ENCODE measurements at places on chromosomes 1 and 21.

DNA sequence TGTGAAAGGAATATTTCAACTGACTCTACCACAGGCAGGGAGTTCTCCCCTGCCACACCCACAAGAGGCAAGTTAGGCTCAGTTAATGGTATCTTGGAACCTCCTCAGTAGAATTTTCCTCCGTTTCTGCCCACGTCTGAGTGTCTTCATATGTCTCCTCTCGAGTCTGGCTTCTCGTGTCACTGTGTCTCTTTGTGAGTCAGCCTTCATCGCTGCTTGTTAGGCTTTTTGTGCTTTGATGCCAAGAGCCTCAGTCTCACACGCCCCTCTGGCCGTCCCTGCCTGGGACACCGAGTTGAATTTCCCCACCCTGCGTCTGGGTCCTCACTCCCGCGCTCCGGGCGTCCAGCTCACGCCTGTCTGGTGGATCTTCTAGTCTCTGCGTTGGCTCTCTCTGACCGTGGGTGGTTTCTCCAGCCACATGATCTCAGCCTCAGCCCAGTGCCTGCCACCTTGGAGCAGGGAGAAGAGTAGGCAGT lies 125.7 kb upstream of the GADD45A start:
- DNase-seq: peak; percentile 18

DNA sequence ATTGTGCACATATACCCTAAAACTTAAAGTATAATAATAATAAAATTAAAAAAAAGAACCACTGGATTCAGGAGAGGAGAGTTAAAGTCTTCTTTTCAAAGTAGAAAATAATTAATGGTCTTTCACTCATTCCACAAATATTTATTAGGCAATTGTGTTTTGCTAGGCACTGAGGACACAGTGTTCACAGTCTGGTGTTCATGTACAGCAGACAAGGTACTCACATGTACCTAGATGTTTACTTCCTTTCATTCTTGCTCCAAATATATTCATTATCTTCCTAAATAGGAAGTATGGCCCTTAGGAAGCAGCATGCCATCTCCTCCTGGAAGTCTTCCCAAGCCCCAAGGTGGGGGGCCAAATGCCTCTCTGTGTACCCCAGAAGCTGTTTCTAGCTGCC lies 265.0 kb downstream of the NPHP4 start:
- DNase-seq: no peak

DNA sequence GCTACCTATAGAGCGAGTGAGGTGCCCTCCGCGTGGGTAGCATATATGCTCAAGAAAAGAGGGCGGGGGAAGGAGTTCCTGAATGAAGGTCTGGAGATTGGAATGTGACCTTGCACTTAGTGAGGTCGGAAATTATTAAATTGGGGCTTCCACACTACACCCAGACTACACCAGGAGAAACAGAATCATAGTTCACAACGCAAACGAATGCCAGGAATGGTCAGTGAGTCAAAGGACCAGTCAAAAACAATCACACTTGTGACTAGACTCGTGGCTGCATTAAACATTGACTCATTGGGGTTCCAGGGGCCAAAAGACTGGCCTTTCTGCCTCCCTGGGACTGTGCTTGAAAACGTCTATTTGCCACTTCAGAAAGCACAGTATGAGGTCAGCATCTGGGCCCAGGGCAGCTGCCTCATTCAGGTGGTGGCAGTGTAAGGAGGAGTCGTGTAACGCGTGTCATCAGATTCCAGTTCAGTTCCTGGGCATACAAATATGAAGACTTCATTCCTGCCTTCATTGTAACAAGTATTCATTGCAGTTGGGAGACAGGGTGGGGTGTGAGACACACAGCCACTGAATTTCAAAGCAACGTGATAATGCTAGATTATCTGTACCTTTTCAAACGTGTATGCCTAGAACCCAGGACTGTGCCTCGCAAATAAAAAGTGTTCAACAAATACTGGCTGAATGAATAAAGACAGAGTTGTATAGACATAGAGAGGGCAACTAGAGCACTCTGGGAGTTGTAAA lies at the start of gene YOD1:
TSS of gene YOD1 (minus strand) at position 18 of the 753 bp plus-strand sequence. CDS start 178 bp downstream, outside the sequence.
- peak; percentile 20 for DNase-seq

GRCh38 chr1:35058988-35059387 lies 20.2 kb upstream of the ZMYM1 start:
- DNase-seq: no peak

- DNase-seq: no peak
These were observed 104.4 kb downstream of the GLIS1 start for GRCh38 chr1:53634571-53634979.

DNA sequence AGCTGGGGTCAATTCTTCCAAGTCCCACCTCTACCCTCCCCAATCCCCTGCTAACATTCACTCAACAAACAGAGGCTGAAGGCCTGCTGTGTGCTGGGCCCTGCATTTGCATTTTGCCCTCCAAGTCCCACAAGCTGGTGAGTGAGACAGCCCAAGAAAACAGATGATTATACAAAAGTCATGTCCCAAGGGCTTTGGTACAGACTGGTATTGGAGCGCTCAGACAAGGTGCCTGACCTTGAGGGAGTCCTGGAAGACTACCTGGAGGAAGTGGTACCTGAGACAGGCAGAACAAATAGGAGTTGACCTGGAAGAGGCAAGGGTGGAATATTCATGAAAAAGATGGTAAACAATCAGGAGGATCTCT lies 4.2 kb downstream of the LMOD1 start:
- no peak for DNase-seq

DNA sequence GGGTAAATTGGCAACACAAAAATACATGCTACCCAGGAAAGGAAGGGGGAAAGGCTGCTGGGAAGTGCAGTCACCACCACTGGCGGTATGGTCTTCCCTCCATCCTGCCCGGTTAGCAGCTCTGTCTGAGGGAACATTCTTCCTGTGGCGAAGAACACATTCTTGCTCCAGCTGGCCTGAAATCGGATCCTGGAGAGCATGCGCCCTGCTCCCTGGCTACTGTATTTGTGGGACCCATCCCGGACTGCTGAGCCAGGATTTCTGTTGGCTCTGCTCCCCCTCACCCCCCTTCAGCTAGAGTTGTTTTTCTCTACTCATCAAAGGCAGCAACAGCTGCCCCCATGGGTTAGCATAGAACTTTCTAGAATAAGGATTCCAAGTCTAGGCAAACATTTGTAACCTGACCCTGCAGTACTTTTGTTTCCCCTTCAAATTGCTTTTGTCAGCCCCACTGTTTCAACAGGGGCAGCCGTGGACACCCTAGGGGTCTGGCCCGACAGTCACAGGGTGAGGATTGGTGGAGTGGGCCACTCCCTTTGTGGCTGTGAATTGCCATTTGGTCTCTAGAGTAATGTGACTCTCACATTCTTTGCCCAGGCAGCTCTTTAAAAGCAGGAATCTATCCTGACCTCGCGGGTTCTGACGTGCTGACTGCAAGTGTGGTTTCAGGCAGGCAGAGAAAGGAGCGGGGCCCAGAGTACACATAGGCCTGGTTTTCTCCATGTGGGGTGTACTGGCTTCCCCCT lies 157.7 kb downstream of the TOMM20 start:
- no peak for DNase-seq

- no peak for DNase-seq
These were observed 3.1 kb downstream of the WNT2B start for GRCh38 chr1:112511897-112512296.

DNA sequence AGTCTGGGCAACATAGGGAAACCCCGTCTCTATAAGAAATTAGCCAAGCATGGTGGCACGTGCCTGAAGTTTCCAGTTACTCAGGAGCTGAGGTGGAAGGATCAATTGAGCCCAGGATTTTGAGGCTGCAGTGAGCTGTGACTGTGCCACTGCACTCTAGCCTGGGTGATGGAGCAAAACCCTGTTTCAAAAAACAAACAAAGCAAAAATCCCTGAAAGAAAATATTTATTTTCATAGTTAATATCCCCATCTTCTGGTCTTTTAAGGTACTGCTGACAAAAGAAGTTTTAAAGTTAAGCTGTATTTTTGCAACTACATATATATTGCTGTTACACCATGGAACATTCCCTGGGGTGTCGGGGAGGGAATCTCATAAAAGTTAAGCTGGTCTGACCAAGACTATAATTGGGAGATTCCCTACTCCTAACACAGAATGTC lies 26.0 kb downstream of the VAMP4 start:
- DNase-seq: peak; percentile 25

GRCh38 chr1:240178366-240178765 lies 86.7 kb downstream of the FMN2 start:
- no peak for DNase-seq

DNA sequence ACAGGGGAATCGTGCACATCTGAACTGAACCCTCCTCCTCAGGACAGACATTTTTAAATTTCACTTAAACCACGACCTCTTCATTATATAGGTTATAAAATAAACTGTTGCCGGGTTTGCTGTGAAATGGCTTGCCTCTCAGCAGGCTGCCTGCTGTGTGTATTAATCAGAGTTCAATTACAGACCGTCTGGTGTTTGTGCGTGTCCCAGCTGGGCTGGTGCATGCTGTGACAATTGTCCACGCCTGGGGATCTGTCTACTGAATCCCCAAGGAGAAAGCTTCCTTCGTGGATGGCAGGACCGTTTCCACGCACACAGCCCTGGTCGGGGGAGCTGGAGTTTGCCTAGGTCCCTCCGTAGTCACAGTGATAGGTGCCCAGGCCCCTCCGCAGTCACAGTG lies 13.4 kb upstream of the AGPAT3 start:
- DNase-seq: no peak

DNA sequence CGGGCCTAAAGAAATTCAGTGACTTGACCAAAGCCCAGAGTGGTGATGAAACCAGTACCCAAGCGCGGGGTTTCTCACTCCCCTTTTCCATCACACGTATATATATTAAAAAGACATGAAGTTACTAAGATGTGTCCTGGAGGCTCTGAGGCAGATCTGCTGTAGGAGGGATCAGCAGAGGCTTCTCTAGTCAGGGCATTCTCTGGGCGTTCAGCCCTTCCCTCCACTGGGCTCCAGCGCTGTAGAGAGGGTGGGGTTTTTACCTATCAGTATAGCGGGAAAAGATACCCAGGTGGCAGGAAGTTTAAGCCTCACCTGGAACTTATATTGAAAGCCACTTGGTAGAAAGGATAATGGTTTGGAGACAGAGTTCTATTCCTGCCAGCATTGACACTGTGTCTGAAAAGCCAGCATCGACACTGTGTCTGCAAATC lies 862 bp upstream of the PLEKHO1 start:
- DNase-seq: no peak

DNA sequence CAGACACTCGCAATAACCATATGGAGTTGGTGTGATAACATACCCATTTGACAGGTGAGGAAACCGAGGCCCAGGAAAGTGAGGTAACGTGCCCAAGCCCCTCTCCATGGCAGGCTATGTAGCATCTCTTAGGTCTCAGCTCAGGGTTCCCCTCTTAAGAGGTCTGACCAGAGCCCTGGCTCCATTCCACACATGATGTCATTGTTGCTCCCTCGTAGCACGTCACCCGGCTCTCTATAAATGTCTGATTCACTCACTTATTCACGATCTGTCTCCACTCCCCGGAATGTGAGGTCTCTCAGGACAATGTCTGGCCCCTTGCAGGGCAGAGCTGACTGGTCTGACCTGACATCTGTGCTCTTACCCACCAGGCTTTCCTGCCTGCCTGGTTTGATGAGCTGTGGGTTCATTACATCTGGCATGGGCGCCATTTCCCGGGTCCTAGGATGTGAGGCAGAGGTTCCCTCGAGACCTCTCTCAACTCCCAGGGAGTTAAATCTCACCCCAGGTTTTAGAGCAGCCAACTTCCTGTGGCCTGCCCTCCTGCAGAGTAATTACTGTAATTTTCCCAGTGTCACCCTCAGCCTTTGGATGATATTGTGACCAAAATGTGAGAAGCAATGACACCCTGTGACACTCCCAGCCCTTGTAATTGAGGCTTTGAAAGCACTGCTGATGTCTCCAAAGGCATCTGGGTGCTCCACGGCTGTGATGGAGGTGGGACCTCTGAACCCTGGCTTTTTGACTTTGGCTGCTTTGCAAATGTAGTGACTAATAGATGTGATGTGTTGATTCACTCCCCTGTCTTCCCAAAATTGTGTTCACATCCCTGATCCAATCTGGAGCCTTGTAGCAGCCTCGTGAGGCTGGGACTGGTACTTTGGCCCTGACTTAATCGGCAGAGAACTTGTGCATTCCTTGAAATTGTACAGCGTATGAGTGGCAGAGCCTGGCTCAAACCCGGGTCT lies 10.6 kb downstream of the ACTL8 start:
- no peak for DNase-seq

GRCh38 chr1:156358641-156359040 lies 10.4 kb upstream of the RHBG start:
- no peak for DNase-seq

DNA sequence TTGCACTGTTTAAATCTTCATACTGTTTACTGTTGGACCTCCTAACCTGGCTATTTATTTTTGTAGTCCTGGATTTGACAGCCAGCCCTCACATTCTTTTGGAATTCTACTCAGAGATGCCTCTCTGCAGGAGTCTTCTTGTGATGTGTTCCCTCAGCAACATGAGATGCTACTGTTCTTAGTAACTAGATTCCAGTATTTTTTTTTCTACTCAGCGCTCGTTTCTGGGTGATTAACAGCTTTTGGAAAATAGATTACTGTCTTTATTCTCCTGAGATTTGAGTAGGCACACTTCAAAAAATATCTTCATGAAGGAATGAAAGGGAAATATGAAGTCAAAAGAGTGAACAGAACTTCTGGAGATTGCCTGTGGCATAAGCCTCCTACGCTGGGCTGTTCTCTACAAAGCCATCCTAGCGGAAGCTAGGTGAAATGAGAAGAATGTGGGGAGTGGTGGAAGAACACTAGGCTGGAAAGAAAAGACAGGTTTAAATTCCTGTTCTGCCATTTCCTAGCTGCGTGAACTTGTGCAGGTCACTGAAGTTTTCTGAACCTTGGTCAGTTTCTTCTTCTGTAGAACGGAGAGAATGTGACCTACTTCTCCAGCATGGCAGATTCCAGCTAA lies 75.9 kb downstream of the LRRC8C start:
- DNase-seq: no peak

DNA sequence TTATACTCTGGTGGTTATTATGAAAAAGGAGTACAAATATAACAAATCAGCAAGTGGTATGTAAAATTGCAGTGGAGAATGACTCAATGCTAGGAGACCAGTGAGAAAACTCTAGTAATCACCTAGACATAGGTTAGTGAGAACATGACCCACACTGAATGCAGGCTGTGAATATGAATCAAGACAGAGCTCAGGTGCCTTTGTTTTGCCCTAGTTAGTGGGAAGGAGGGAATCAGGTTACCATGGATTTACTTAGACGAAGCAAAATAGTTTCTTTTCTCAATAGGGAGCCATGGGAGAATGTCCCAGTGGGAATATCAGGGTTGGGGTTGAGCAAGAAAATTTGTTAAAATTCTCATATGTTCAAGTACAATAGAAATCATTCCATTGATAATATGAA lies 10.6 kb upstream of the GCLM start:
- no peak for DNase-seq

GRCh38 chr1:20586953-20587660 lies 1.8 kb upstream of the CDA start:
- no peak for DNase-seq

GRCh38 chr1:175771289-175771688 lies 27.9 kb upstream of the TNR start:
- DNase-seq: no peak

DNA sequence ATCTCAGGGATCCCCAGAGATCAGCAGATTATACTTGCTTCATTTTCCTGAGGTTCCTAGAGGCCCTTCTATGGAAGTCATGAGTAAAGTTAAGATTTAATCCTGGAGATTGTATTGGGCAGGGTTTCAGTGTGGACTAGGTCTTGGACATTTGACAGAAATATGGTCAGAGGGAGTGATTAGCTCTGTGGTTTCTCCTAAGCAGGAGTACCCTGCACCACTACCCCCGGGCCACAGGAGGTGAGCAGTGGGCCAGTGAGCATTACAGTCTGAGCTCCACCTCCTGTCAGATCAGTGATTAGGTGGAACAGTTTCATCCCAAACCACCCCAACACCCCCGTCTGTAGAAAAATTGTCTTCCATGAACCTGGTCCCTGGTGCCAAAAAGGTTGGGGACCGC lies 43.2 kb downstream of the PHACTR4 start:
- DNase-seq: no peak

Measured in NCI-H460 (cell line).